AG10803 (cell line): ENCODE measurements at places on chromosomes 2 and 18.
A peak's percentile ranks its signal among the peaks of the same experiment; 100 is the strongest.

- peak; percentile 93 for DNase-seq
These were observed 39.1 kb upstream of the PLEKHM3 start for GRCh38 chr2:208064220-208064961.

DNA sequence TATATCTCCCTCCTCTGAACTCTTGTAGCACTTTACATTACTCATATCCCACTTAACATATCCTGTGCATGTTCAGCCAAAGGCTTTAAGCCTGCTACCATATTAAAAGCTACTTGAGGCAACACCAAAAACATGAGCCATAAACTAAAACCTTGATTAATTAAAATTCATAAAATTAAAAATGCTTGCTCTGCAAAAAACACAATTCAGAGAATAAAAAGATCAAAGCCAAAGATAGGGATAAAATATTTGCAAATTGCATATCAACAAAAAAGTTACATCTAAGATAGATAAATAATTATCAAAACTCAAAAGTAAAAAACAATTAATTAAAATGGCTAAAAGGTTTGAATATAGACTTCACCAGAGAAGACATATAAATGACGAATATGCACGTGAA, 495.4 kb upstream of the PIK3C3 start:
- DNase-seq: no peak

- DNase-seq: no peak
These were observed 42.5 kb downstream of the LDLRAD4 start for GRCh38 chr18:13260935-13261640.

DNA sequence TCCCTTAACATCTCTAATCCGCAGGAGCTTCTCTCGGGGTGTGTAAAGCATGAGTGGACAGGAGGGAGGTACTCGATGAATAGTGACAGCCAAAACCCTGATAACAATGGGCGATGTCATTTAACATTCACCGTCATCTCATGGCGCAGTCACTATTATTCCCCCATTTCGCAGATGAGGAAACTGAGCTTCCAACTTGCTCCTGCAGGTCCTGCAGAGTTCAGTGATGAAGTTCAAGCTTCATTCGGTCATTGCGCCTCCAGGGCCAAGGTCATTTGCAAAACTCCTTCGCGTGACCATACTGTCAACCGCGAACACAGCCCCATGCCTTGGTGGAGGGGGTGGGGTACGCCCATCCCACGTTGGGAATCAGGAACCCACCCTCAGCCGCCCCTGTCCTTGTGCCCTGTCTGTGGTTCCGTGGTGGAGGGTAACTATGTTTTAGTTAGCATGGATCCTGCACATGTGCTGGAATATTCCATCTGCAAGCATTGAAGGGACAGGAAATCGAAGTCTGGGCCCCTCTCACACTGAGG, 215.5 kb downstream of the TFCP2L1 start:
- no peak for DNase-seq
